Stimulated activated CD4-positive, alpha-beta T cell treated with anti-CD3 and anti-CD28 coated beads, Interleukin-4, amount 100 ng/mL, for 24 hours (primary cell): ENCODE measurements at places on chromosomes 6 and 20.

GRCh38 chr6:137206577-137206976, 12.6 kb downstream of the IFNGR1 start:
- DNase-seq, result no peak

GRCh38 chr6:24490948-24491347, 1.6 kb upstream of the GPLD1 start:
- no peak for DNase-seq

DNA sequence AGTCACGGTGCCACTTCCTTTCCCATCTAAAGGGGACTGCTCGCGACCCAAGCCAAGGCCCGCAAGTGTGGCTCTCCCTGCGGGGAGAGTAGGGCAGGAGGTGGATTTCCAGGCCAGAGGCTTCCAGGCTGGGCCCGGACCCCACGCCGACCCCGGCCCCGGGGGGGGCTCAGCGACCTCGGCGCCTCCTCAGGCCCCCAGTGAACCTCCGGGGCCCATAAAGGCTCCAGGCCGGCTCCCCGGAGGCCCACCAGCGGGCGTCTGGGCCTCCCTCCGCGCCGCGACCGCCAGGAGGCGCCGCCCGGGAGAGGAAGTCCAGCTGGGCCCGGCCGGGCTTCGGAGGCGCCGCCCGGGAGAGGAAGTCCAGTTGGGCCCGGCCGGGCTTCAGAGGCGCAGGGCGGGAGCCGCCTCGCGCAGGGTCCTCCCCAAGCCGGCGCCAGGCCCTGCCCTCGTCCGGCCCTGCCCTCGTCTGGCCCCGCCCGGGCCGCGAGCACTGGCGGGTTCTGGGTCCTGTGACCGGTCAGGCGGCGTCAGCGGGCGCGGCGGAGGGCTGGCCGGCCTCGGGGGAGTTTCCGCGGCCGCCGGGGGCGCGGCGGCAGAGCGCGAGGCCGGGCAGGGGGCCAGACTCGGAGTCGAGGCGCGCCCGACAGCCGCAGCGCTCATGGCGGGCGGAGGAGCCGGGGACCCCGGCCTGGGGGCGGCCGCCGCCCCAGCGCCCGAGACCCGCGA, at the start of gene RAB32:
RAB32 (plus strand) TSS at position 623 of the 729 bp plus-strand sequence; CDS start at position 662, 39 bp downstream.
- no peak for DNase-seq

- DNase-seq, result no peak
Measured at GRCh38 chr6:780706-781105, 87.8 kb upstream of the EXOC2 start.

GRCh38 chr20:17430125-17430950, 100.8 kb downstream of the BFSP1 start:
- no peak for DNase-seq

- no peak for DNase-seq
Measured at GRCh38 chr6:109296452-109296851, 85.8 kb downstream of the CD164 start.

DNA sequence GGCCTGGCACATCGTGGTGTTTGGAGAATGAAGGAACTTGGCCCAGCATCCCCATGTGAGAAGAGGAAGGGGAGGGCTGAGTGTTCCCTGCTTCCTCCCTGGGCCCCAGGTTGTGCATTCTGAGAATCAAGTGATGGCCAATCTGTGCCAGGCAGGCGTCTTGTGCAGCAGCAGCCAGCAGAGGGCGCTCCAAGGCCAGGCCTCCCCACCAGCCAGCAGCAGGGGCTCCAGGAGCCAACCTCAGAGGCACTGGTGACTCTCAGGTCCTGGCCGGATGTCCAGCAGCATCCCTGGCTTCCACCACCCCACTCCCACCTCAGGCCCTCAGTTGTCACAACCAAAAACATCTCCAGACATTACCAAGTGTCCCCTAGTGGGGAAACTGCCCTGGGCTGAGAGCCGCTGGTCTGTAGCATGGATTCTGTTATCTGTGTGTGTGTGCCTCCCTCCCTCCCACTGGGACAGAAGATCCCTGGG, 192.0 kb downstream of the PREX1 start:
- peak; percentile 69 for DNase-seq

DNA sequence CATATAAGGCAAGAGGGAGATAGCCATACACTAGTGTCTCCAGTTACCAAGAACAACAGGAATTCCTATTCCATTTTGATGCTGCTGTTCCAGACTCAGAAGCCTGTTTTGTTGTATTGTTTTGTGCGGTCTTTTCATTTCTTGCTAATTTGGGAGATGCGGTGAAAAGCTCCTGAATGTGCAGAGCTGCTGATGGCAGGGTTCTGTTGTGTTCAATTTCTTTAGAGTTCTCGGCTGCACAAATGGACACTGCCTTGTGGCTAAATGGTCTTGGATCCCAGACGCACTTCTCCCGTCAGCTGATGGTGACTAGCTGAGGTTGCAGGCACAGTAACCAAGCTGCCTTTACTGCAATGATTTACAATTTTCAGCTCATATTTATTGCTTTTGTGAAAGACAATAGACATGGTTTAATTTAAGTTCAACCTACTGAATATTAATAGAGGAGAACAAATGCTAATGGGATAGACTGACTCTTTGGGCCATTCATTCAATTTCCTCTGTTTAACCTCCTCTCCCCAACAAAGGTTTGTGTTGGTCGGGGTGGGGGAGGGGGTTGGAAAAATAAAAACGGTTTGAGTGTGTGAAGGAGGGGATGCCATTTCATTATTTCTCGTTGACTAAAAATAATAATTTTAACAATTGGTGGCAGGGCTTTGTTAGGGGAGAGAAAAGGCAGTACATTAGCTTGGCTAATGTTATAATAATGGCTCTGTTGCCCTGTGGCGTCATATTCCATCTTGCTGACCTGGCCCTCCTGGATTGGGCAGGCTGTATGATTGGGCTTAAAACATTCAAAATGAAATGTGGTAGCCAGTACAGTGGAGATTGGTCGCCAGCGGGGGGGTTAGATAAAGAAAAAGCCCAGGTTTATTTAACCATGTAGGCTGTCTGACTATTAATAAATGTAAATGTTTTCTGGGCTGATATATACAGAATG, 159.5 kb downstream of the JARID2 start:
- no peak for DNase-seq

DNA sequence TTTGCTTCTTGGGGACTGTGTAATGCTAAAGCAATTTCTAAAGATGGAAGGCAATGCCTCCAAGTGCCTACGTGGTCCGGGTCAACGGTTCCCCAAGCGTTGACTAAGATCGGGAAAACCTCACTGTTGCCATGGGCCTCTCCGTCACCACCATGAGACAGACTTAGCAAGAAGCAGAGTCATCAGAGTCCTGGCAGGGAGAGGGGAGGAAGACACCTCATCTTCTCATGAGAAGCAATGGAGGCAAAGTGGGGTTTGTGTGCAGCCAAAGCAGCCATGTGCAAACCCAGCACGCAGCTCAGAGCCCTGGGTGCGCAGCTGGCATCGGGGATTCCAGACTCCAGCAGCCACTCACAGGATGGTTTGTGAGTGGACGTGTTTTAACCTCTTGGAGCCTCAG, 111.4 kb downstream of the SYNDIG1 start:
- no peak for DNase-seq

DNA sequence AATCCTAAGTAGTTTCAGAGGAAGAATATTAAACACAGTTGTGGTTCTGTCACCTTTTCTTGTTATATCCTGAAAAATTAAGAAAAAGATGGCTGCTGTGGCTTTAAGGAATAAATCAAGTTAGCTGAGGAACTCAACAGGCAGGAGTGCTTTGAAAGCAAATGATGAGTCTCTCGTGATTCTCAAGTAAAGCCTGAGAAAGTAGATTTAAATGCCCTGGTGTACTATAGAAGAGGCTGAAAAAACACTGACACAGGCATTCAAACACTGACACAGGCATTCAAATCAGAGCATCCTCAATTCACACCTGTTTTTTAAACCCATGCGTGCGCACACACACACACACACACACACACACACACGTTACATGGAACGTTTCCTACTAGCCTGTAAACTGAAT, 218.6 kb downstream of the OGFRL1 start:
- no peak for DNase-seq

DNA sequence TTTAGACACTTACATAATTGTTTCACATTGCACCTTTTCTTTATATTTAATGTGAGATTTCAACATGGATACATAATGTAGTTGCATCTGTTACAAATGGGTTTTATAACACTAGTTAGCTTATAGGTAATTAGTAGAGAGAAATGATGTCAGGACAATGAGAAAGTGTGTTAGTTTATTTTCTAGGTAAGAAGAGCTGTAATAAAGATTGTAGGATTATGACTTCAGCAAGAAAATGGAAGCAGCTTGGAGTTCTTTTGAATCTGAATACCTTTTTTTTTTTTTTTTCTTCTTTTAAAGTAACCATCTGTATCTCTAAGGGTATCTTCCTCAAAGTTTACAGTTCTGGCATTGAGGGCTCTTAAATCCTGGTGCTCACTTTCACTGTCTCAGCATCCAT, 35.3 kb downstream of the CD2AP start:
- no peak for DNase-seq

DNA sequence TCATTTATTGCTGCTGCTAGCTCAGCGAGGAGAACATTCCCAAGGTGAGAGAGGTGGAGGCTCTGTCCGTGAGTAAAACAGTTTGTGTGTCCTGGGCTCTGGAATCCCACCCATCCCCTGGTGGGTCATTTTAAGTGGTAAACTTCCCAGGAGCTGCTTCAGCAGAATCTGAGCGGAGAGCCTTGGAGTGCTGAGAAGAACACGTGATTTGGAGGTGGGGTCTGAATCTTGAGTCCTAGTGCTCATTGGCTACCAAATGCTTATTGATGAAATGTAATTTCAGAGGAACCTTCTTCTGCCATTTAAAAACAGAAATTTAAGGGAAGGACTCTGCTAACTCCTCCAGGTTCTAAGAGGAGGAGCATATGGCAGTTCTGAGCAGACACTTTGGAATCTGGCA, 132.4 kb downstream of the CDH26 start:
- DNase-seq, result no peak

DNA sequence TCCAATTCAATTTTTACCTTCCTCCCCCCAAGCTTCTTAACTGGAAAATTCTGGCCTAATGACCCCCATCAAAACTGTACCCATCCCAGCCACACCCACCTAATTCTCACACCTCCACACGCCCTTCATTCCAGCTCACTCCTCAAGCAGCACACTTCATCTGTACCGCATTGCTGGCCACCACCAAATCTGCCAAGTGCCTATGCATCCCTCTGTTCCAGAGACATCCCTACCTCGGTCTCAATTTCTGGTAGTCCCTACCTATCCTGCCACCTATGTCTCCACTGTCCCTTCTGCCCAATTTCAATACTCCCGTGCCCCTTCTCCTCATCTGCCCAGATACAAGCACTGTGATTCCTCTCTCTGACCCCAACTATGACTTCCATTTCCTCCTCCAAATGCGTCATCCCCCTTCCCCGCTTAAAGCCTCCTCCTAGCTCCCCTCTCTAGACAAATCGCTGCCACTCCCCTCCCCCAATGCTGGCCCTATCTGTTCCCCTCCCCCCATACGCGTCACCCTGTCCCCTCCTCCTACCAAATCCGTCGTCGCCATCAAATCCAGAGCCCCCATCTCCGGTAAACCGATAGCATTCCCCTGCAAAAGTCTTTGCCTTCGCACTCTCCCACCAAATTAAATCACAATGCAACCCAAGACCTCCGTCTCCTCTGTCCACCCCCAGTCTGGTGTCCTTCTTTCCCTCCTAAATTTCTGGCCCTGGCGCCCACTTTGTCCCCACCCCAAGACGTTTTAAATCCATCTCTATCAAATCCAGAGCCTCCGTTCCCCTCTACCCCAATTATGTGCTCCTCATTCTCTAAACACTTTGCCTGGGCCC, 1.2 kb downstream of the MTCH1 start:
- peak; percentile 59 for DNase-seq

DNA sequence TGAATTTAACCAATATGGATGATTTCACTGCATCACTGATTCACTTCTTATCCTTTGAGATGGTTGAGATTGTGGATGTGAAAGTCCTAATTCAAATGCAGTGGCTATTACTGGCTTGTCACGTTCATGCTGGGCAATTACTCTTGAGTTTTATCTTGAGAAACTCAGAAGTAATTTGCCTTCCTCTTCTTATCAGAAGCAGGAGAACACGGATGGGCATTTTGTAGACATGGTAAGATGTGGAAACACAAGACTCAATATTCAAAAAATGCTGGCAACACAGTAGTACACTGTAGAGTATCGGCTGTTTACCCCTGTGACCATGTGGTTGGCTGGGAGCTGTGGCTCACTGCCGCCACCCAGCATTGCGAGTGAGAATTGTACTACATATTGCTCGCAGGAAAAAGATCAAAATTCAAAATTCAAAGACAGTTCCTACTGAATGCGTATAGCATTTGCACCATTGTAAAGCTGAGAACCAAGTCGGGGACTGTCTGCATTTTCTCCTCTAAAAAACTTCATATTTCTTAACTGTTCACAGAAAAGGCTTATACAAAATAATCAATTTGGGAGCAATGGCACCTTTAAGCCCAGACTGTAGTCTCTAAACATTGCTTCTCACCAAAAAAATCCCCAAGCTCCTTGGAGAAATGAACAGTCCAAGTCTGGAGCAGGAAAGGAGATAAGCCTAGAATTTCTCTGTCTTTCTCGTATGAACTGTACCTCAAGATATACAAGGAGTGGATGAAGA, 61.9 kb upstream of the ELOVL5 start:
- DNase-seq, result peak; percentile 62

GRCh38 chr6:83708970-83709747, at the start of gene SNAP91:
TSS of gene SNAP91 (minus strand) at chr6:83709101. CDS start at chr6:83707927, 1,174 bp downstream.
- DNase-seq, result no peak
